ENCODE measurements at places on chromosomes 6 and 20.

GRCh38 chr6:104956731-104957294 is at the start of gene LIN28B:
Gene LIN28B (plus strand): TSS chr6:104957107. CDS start chr6:104957251, 144 bp downstream.
- DNase-seq, result peak; percentile 58

GRCh38 chr20:44720621-44720996 is 5.4 kb downstream of the CCN5 start:
- DNase-seq, result no peak

- DNase-seq, result no peak
Measured at GRCh38 chr20:51423810-51424209, 118.7 kb downstream of the NFATC2 start.

GRCh38 chr20:5041433-5041832 is 40.1 kb upstream of the SLC23A2 start:
- DNase-seq, result peak; percentile 87

- DNase-seq, result no peak
Measured at GRCh38 chr20:40815156-40816038, 126.4 kb upstream of the MAFB start.

DNA sequence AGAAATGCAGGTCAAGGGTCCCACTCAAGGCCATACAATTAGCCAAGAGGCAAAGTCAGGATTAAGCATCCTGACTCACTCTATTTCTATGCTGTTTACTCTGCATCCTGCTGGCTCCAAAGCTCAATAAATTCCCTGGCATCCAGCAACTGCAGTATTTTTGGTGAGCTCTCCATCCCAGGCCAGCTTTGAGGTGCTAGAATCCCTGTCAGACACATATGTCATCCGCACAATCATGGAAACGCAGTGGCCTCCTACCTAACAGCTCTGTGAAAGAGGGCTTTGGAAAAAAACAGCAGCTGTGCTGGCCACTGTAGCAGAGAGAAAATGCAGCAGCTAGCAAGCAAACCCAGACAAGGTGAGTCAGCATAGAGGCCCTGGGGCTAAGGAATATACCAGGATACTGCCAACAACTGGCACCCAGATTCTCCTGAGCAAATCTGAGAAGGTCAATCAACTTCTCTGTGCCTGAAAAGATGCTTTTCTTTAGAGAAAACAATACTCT is 58.4 kb downstream of the ANKEF1 start:
- no peak for DNase-seq

DNA sequence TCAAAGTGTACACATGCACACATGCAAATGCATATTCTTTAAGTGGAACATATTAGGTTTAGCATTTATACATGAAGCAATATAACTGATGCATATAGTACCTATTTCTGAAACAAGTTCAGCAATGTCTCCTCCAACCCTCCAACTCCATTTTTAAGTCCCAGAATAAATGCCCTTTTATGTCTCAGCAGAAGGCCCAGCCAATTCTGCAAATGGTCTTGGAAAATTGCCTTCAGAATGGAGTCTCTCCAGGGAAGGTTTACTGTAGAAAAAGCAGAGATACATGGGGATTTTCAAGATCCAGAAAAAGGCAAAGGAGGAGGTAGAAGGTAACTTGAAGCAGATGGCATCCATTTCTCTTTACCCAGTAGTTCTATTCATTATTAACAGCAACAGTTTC is 633.3 kb downstream of the MAFB start:
- no peak for DNase-seq

All from NB4 (cell line).